Stimulated activated CD8-positive, alpha-beta memory T cell treated with anti-CD3 and anti-CD28 coated beads, Interleukin-4, amount 100 ng/mL, for 1 hour (primary cell): ENCODE measurements at places on chromosomes 16 and 17.
A peak's percentile ranks its signal among the peaks of the same experiment; 100 is the strongest.

DNA sequence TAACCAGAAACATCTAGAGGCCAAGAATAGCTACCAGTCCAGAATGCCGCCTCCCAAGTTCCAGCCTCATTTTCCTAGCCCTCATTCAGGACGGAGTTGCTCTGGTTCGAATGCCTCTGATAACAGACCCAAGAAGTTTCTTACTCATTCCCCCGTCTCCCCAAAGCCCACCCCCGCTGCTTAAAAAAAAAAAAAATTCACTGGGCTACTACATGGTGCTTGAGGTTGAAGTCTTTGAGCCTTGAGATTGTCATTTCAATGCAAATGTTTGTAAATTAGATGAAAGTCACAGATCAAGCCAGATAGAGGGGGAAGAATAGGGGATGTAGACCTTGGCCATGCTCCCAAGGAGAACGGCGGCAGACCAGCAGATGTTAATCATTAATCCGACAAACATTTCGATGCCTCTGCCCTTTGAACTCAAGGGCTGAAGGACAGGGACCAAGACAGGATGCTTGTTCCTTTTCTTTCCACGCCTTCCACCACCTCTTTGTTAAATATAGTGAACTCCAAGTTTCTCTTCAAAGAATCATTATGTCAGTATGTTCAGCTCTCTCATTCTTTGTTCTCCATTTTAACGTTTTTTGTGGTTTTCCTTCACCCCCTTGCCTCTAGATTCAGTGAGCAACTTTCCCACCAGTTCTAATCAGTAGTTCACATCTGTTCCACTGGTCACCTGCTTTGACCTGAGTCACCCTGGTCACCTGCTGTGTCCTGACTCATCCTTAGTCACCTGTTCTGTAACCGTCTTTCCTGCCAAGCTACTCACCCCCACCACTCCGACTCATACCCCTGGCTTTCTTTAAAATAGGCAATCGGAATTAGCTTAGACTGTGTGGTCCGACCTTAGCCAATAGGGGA lies 190.3 kb downstream of the CPPED1 start:
- no peak for DNase-seq

DNA sequence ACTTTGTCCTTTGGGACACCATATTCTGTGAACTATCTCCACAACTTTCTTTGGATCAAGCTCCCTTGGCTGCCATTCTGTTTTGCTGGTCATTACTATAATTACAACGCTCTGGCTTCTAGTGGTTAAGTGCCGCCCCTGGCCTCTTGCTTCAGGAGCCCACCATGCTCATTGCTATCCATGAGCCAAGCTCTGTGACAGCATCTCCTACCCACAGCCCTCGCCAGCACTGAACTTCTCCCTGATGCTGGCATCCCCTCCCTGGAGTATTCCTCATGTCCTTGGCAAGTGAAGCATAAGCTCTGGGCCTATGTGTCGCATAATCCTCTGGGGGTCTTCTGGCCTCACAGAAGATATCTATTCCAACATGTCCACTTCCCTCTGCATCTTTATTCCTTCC lies 60.6 kb upstream of the DHX40 start:
- no peak for DNase-seq

GRCh38 chr17:21287703-21288449 lies 3.4 kb downstream of the MAP2K3 start:
- peak; percentile 95 for DNase-seq

- no peak for DNase-seq
Measured at GRCh38 chr16:79265701-79266100, 334.8 kb downstream of the MAF start.

- no peak for DNase-seq
Measured at GRCh38 chr16:85733839-85734170, 17.1 kb downstream of the C16orf74 start.

DNA sequence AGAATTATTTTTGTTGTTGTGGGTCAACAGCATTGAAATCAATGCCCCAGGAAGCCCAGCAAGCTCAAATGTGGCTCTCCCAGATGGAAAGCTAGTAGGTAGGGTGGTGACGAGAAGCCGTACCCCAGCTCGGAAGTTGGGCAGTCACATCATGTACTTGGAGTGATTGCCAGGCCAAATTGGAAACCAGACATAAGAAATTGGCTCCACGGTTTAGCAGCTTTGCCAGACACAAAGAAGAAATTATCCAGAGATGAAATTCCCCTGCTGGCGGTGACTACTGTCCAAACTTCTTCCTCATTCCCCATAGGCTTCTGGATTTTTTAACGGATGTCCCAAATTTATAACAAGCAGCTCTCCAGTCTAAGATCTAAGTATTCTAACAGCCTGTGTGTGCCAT lies 95.9 kb downstream of the OR1D5 start:
- DNase-seq: no peak

DNA sequence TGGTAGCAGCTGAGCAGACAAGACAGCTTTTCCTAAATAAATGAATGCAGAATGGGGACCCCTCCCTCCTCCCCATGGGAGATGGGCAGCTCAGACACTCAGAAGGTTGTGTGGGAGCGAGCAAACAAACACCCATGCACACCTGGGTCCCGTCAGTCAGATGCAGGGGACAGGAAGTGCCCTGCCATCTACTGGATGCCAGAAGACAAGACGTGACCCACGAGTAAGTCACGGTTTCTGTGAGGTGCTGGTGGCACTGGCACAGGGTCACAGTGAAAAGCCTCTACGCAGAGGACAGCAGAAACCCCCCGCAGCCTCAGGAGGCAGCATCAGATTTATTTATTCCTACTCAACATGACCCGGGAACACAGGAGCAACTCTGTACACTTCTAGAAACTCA lies 8.4 kb downstream of the HBQ1 start:
- no peak for DNase-seq

- DNase-seq: no peak
Measured at GRCh38 chr17:68514831-68515635, 2.8 kb downstream of the PRKAR1A start.

DNA sequence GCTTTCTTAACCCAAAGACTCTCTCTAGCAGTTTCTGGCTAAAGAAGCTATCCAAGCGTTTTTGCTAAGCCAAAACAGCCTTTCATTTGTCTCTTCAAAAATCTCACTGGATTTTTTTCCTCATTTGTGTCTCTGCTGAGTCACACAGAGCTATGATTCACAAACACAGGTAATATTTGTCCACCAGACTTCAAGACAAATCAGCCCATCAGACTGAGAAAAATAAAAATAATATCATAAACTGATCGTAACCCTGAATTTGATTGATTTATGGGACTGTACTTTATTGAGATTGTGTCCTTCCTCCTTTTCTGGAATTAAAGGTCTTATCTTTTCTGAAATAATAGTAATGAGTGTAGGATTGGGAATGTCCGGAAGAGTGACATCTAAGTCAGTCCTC lies 25.8 kb downstream of the TRIM16 start:
- DNase-seq: no peak

DNA sequence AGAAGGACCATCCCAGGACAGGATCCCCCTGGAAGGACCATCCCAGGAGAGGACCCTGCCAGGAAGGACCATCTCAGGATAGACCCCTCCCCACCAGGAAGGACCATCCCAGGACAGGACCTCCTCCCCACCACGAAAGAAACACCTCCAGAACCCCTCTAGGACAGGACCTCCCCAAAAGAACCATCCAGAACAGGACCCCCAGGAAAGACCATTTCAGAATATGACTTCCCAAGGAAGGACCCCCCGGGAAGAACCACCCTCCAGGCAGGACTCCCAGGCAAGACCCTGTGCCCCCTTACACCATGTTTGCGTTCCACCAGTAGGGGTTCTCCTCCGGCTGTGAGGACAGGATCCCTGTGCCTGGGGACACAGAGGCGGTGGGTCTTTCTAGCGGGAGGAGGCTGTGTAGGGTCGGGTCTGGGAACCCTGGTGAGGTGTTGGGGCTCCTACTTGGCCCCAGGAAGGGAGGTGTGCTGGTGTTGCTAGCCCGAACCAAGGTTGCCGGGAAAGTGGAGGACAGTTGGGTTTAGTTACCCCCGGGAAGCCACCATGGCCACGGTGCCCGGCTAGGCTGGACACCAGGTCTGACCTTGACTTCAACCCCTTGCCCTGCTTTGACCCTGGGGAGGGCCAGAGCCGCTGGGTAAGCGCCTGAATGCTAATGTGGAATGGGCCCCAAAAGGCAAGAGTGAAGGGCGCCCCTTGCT lies 2.2 kb downstream of the NOTUM start:
- DNase-seq: no peak

- DNase-seq: no peak
Measured at GRCh38 chr16:50351116-50351515, 17.7 kb downstream of the BRD7 start.

DNA sequence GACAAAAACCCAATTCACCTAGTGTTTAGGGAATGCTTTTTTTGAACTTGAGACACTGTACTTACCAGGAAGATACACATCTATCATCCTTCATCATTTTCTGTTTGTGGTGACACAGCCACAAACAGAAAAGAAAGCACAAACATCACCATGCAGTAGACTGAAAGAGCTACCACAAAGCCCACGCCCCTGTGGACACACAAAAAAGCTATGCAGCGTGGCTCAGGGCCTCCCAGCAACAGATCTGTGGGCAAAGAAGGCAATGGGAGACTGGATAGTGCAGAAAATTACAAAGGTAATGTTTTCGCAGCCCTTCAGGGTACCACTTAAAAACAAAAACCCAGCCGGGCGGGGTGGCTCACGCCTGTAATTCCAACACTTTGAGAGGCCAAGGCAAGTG lies 9.6 kb downstream of the COTL1 start:
- no peak for DNase-seq

DNA sequence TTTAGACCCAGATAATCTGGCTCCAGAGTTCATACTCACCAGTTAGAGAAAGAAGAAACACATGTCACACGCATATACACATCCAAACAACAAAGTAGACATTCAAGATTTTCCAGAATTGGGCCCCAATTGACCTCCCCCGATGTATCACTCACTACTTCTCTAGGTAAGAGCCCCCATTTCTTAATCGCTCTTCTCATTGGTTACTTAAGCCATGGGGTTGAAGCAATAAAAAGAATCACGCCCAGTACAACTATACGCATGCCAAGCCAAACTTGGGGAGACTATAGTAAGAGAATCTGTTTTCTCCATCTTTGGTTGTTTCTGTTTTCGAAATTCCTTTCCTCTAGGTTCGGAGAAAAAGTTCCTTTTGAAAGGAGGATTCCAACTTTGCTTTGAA lies 565 bp downstream of the DDX52 start:
- DNase-seq: no peak

GRCh38 chr16:62041401-62041800 lies 5.2 kb upstream of the CDH8 start:
- DNase-seq: no peak

DNA sequence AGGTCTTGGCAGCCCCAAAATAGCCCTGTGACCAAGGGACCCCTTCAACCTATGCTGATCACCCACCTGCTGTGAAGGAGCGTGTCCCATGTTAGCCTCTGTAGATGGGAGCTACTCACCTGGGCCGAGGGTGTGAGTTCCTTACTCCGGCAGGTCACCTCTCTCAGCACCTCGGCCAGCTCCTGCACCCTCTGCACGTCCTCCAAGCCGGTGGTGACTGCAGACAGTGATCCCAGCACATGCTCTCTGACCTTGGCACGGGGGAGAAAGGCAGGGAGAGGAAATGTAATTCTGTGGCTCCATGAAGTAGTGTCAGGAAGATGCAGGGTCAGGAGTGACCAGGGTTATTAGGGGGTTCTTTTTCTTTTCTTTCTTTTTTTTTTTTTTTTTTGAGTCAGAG lies 67.7 kb upstream of the BCO1 start:
- no peak for DNase-seq

- DNase-seq: no peak
Measured at GRCh38 chr16:85983606-85984230, 84.8 kb downstream of the IRF8 start.

DNA sequence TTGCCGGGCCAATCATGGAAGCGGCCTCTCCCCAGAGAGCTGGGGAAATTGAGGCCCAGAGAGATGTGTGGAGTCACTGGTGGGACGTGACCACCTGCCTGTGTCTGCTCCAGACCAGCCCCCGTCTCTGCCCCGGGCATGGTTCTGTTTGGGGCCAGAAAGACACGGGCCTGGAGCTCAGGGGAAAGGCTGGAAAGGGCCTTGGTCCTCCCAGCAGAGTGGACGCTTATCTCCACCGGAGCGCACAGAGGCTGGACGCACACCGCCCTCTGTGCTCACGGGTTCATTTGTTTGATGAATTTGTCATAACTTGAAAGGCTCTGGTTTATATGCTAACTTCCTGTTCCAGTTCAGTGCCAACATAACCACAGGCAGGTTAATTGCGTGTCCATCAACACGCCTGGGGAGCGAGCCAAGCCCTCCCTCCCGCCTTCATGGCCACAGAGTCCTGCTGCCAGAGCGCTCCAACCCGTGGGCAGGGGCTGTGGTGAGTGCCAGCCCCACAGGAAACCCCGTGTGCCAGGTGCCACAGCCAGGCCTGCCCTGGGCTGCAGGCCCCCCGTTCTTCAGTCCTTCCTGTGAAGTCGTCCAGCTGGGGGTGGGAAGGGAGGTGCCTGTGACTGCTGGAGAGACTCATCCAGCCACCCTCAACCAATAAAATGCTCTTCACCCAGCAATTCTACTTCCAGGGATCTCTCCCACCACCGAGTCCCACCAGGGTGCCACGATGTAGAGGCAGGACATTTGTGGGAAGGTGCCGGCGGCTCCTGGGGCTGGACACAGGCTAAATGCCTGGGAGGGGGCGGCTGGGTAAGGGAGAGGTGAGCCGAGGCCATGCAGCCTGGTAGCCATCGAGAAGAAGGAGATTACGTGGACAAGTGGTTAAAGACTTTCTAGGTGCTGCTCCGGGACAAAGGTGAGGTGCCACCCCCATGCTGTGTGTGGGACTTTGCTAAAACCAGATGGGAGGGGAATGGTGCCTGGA lies 29.4 kb upstream of the BAHCC1 start:
- DNase-seq: no peak

DNA sequence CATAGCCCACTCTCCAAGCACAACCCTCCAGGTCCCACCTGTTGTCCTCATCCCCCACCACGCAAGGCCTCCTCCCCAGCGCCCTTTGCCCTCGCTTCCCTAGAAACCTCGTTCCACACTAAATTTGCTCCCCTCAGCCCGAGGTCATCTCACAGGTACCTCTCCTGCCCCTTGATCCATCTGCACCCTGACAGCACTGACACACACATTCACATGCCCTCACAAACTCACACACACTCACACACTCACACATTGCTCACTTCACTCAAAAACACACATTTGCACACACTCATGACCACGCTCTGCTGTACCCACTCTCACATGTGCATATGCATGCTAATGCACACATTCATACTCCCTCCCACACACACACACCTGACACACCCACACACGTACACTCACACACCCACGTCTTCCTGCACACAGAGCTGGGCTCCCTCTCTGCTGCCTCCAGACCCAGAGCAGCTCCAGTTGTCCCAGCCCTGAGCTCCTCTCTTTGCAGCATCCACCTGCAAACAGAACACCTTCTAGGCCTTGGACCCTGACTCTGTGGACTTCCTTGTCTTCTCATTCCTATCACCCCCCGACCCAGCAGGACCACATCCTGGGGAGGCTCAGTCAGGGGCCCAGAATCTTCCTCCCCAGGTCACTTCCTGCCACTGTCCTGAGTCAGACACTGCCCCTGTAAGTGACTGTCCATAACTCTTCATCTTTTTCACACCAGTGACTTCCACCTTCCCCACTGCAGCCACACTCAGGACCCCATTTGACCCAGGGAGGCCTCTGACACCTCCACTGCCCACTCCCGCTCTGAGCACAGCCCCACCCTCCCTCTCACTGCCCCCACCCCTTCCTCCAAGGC lies 4.9 kb downstream of the ASGR2 start:
- DNase-seq: no peak

- no peak for DNase-seq
Measured at GRCh38 chr16:5430598-5430997, 333.0 kb upstream of the EEF2KMT start.

GRCh38 chr16:49462362-49462988 lies 88.9 kb downstream of the C16orf78 start:
- DNase-seq: no peak
